Left kidney (tissue), 8 donors: ENCODE measurements at places on chromosomes 13 and 19.

DNA sequence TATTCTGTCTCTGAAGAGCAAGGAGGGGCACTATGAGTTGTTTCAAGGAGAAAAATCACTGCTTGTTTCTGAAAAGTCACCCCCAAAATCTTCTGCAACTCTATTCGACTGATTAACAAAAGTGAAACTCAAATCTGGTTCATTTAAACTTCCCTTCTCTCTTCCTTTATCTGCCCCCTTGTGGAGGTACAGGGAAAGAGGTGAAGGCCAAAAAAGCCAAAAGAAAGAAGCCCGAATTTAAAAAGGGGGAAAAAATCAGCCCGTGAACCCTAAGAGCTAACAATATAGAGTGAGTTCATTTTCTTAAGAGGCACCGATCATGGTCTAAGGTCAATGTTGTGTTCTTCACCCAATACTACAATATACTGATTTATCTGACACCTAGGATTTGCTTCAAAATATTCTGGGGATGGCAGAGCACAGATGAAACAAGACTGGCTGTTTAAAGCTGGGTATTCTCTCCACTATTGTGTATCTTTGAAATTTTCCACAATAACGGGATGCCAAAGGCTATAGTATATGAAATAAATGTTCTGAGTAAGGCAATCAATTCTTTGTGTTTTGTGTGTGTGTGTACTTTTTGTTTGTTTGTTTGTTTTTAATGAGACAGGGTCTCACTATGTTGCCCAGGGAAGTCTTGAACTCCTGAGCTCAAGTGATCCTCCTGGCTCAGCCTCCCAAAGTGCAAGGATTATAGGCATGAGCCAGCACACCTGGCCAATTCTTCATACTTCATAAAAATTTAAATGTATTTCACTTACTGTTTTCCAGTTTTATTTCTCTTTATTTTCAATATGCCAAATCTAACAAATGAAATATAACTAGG, 55.0 kb upstream of the EEF1AKMT1 start:
- peak; percentile 55 for DNase-seq

DNA sequence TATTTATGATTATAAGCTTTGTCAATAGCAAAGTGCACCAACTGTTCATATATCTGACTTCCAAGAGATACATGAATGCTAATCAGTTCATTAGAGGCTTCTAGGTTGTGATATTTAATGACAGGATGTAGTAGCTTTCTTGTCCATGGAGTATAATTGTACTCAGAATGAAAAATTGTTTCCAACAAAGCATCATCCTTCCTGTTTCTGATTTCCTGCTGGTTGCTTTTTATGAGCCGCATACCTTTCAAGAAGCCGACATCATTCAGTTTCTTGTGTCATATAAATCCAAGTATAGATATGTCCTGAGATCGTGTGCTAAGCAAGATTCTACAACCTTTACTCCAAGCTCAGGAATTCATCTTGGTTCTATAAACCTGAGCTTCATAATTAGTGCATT, 326.6 kb downstream of the DIAPH3 start:
- no peak for DNase-seq

GRCh38 chr13:23921451-23921888, 24.2 kb upstream of the C1QTNF9B start:
- peak; percentile 69 for DNase-seq

DNA sequence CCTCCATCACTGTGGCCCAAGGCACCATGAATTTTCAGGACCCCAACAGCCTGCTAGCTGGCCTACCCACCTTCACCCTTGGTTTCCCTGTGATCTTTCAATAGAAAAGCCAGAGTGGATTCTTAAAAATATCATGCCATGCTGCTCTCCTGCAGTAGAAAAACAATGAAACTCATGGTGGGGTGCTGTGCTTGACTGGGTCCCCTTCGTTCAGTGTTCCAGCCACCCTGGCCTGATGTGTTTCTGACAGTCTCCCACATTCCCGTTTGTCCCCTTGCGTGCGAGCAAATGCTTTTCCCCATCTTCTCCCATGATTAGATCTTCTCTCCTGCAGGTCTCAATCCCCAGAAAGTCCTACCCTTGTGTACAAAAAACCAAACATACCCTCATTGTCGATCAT, 43.2 kb downstream of the ABCC4 start:
- no peak for DNase-seq
